Stimulated activated CD8-positive, alpha-beta memory T cell treated with anti-CD3 and anti-CD28 coated beads, Interleukin-7, amount 100 ng/mL, for 24 hours (primary cell): ENCODE measurements at places on chromosomes 4 and X.

GRCh38 chr4:123564758-123565346 is 168.3 kb downstream of the SPRY1 start:
- no peak for DNase-seq

- DNase-seq = no peak
Measured at GRCh38 chrX:45472968-45473367, 272.3 kb upstream of the DIPK2B start.

GRCh38 chr4:171031338-171031737 is 781.9 kb upstream of the GALNTL6 start:
- DNase-seq = no peak

DNA sequence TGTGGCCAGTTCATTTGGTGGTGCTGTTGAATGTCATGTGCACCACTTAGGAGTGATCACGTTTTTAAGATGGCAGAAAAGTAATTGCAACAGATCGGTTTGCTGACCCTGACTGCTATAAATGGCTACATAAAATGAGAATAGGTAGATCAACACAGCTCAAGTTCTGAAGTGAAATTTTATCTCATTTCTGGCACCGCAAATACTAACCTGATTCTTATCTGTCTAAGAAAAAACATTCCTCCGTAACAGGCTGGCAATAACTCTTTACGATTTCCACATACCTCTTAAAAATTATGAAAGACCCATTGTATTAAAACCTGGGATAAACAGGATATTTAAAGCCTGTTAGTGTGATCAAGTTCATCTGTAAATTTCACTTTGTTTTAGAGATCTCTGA is 387.5 kb downstream of the PDGFC start:
- no peak for DNase-seq

DNA sequence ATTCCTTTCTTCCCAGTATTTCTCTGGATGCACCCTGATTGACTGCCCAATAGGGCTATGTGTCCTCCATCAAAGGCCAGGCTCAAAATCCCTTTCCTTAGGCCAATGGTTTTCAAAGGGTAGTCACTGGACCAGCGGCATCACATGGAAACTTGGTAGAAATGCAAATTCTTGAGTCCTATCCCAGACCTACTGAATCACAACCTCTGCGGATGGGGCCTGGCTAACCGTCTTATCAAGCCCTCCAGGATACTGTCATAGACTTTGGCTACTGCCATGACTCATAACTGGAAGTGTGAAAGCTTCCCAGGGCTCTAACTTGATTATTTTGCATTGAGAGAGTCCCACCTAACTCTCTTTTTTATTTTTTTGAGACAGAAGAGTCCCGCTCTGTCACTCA is 71.9 kb upstream of the TFDP3 start:
- no peak for DNase-seq

DNA sequence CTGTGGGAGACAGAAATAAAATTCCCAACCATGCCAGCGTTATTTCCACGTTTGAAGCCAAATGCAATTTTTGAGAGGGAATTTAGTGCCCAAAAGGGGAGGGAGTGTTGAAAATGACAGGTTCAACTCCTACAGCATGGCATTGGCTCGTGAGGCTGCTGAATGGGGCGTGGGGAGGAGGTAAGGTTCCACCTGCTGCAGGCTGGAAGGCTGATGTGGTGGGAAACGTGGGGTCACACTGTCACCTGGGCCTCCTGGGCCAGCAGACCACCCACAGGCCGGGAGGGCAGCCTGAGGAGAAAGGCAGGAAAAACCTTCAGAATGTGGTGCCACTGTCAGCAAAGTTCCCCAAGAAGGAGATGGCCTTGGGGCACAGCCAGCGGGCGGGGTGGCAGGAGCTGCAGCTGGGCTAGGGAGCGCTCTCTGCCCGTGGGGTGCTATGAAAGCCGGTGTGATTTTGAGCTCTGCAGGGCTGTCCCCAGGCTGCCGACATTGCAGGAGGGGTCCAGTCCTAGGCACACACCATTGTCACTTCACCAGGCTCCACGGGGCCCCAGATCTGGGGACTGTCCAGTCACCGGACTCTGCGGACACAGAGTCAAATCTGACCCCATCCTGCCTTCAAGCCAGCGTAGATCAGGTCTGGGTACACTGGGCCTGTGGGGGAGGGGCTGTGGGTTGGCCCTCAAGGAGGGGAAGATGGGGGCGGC is 19.6 kb downstream of the MSANTD1 start:
- DNase-seq = no peak

- DNase-seq = no peak
Measured at GRCh38 chr4:53959343-53960120, 104.9 kb downstream of the CHIC2 start.

DNA sequence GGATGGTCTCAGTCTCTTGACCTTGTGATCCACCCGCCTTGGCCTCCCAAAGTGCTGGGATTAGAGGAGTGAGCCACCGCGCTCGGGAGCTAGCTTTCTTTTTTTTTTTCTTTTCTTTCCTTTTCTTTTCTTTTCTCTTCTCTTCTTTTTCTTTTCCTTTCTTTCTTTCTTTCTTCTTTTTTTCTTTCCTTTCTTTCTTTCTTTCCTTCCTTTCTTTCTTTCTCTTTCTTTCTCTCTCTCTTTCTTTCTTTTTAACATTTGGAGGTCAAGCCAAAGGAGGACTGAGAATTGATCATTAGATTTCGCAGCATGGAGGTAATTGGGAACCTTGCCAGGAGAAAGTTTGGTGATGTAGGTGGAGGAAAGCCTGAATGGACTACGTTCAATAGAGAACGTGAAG is 67.4 kb downstream of the LARP7 start:
- no peak for DNase-seq

GRCh38 chr4:121034017-121034416 is 38.3 kb downstream of the NDNF start:
- DNase-seq = no peak

DNA sequence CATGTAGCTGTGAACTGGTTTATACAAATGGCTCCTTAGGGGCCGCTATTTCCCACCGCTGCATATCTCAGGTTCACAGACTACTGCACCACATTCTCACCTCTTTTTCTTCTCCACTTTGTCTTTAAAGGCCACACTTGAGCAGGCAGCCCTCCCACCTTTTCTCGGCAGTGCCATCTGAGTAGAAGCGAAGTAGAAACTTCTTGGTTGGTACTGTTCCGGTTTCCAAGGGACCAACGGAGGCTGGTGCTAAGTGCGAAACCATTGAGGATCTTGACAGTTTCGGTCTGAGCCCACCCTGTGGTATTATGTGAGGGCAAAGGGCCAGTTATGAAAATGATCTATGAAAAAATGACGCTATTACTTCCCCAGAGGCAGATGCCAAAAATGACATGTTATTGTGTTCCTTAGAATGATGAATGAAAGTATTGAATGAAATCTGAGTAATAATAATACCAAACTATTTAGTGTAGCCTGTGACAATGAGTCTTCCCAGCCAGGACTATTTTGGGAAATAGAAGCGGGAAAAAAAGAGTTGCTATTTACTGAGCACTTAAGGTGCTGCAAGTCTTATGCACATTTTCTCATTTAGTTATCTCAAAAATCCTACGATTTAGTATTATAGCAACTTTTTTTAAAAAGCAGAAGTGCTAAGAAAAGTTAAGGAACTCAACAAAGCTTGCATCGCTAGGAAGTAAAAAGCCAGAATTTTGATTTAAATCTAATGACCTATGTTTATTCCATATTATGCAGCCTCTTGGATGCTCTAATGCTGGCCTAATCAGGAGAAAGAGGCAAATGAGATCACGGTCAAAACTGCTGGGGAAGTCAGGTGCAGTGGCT is 29.6 kb upstream of the CHRNA9 start:
- no peak for DNase-seq

DNA sequence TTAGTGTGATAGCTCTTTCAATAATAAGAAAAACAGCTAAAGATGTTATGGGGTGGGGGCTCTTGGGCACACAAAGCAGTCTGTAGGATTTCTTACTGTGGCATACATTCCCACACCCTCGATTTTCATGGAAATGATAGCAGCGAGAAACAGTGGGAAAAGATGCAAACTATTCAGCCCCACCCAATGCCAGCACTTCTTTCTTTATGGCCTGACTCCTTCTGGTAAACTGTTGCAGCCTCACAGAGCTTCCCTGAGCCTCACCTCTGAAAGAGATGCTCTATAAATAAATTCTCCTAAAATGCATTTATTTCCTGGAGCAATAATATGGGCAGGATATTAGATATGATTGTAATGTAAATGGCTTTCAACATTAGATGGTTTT is 910 bp downstream of the ANK2 start:
- DNase-seq = no peak

GRCh38 chr4:120857312-120857711 is 65.2 kb downstream of the PRDM5 start:
- DNase-seq = no peak

- DNase-seq = no peak
Measured at GRCh38 chr4:4519297-4519894, 22.5 kb downstream of the STX18 start.

- DNase-seq = no peak
Measured at GRCh38 chr4:6227412-6228157, 27.2 kb upstream of the JAKMIP1 start.

DNA sequence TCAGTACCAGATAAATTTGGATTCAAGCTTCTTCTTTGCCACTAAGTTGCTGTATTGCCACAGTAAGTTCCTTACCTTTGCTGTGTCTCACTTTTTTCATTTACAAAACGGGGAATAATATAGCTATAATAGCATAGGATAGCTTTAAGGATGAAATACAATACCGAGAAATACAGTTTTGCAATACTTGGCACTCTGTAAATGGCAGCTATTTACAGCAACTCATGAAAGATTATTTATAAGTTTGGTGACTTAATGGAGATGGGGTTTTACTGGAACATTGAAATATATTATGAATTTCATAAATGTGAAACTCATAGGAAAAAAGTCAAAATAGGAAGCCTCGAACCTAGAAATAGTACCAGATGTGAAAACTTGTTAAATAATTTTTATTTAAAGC is 27.6 kb downstream of the ANXA10 start:
- DNase-seq = no peak

- DNase-seq = no peak
Measured at GRCh38 chrX:110277609-110278008, 40.3 kb downstream of the AMMECR1 start.

- no peak for DNase-seq
Measured at GRCh38 chr4:8896071-8896470, 24.4 kb upstream of the HMX1 start.

- DNase-seq = no peak
Measured at GRCh38 chrX:33339219-33339618, 127.9 kb upstream of the DMD start.

- no peak for DNase-seq
Measured at GRCh38 chrX:3094261-3094660, 53.0 kb downstream of the ARSF start.

- DNase-seq = no peak
Measured at GRCh38 chr4:52037689-52038102, 403 bp downstream of the SGCB start.

GRCh38 chr4:169089004-169089403 is 78.9 kb upstream of the CBR4 start:
- DNase-seq = no peak

GRCh38 chr4:101299899-101300540 is 47.3 kb downstream of the PPP3CA start:
- DNase-seq = no peak

GRCh38 chrX:132461886-132462285 is 27.0 kb downstream of the MBNL3 start:
- DNase-seq = no peak

DNA sequence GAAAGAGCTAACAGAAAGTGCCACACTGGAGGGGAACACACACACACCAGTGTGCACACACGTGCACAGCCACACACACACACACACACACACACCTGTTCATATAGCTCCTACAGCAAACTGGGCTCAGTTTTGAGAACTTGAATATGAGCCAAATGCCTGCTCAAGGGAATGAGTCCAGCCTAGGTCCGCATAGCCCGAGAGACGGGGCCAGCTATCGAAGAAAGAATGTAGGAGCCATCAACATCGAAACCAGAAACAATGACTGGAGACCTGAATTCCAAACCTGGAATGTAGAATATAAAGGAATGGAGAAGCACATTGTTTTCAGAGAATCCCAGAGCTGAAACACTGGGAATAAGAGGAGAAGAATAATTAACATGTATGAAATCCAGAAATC is 37.6 kb upstream of the ERVMER34-1 start:
- DNase-seq = no peak

DNA sequence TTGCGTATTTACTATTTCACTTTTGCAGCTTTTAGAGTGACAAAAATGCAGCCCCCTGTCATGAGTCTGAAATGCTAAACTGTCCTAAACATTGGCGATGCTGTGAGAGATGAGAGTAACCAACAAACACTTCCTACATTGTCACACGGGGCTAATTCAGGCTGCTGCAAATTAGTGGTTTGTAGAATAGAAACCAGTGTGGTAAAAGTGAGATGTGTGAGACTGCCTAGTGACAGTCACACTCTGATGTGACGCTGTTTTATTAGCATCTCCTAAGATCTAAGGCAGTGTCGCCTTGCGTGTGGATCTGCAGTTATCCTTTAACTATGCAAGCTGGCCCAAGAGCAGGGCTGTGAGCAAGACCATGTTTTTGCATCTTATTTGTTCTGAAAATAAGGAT is 800.2 kb upstream of the TENM3 start:
- DNase-seq = no peak

DNA sequence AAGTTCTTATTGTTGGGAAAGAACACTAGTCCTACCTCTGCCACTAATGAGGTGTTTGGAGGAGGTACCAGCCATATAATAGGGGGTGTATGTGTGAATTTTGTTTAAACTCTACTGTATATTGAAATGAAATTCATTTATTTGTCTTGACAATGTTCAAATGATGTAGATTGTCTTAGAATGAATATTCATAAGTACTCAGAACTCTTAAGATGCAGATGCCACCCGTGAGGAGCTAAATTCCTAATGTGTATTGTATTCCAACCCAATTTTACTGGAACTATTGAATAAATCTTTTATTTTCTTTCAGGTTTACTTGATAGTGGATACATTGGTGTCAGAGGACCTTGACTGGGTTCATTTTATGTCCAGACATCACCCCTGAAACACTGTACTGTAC is 63.9 kb upstream of the RAB33B start:
- no peak for DNase-seq

DNA sequence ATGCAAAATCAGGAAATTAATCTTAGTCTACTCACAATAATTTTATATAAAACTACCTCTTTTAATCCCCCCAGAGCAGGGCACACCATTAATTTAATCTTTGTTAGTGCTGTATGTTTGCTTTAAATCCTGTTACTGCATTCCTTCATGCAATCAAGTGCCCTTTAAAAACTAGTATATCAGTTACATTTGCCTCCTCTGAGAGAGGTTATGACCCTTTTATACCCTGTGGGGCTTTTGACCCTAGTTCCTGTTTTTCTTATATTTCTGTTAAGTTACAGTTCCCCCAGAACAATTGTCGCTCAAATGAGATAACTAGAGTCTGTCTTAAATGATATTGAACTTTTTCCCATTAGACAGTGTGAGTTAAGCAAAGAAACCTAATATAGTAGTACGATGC is 46.2 kb downstream of the GPC4 start:
- no peak for DNase-seq

DNA sequence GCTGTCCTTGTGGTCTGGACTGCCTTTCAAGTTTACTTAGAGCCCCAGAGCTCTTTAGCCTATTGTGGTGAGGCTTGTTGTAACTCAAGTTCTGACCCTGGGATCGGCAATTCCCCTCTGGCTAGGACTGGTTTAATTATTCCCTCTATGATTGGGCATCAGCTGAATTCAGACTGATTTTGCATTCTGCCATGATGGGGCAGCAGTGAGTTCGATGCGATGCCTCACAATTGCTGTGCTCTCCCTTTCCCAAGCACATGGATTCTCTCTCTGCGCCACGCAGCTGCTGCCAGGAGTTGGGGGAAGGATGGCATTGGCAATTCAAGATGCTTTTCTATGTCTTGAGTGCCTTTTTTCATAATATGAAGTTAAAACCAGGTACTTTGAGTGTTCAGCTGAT is 327.8 kb upstream of the CXorf51B start:
- DNase-seq = no peak
